ENCODE measurements at places on chromosomes 3 and 15.

GRCh38 chr3:175552929-175553328 is 693.8 kb downstream of the NAALADL2 start:
- no peak for DNase-seq

GRCh38 chr3:47266709-47267489 is 15.7 kb downstream of the KIF9 start:
- DNase-seq = peak; percentile 83

DNA sequence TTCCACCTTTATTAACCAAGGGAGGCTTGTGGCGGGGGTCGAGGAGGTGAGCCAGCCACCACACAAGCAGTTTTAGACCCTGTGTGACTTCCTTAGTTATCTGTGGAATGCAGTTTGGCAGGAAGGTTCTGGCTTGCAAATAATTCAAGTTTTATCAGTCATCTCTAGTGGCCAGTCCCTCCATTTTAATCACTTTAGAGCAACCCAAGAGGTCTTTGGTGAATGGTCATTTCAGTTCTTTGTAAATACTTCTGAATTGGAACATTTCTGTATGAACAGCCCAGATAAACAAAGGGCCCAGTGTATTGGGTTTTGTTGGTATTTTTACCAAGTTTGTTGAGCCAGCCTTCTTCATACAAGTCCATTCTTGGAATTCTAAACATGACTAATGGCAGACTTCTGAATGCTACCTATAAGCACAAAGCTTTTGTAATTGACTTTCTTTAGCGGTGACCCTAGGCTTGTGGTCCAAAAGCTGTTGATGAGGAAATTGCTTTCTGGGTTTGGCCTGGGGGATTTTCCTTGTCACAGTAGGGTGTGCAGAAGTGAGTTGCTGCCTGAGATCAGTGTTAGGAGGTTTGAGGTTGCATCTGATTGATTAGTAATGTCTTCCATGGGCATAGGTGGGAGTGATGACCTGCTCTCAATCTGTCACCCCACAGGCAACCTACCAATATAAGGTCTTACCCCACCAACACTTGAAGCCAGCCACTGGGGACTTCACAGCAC is 193.3 kb upstream of the TOPAZ1 start:
- no peak for DNase-seq

DNA sequence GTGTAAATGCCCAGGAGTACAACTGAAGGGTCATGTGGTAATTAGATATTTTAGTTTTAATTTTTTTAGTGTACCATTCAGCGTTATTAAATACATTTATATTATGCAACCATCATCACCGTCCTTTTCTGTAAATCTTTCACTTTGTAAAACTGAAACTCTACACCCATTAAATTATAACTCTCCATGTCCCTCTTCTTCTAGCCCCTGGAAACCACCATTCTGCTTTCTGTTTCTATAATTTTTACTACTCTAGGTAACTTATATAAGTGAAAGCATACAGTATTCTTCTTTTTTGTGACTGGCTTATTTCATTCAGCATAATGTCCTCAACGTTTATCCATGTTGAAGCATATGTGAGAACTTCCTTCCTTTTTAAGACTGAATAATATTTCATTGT is 48.1 kb downstream of the STXBP5L start:
- no peak for DNase-seq

GRCh38 chr3:190265796-190266195 is 56.5 kb downstream of the CLDN1 start:
- DNase-seq = no peak

- peak; percentile 61 for DNase-seq
Measured at GRCh38 chr3:59052803-59053411, 3.1 kb upstream of the CFAP20DC start.

DNA sequence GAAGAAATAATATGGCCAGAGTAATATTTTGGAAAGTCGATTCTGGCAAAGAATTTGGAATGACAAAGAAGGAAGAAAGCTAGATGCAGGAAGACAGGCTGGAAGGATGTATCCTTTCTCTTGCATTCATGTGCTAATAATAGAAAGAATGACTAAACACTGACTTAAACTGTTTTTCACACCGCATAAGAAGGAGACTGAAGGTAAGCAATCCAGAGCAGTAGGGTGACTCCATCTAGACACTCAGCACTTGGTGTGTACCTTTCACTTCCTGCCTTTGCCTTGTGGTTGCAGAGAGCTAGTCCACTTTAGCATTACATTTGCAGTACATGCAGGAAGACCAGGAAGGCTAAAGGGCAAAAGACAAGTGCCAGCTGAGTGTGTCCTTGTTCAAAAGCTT is 234.6 kb downstream of the RBMS3 start:
- DNase-seq = no peak

DNA sequence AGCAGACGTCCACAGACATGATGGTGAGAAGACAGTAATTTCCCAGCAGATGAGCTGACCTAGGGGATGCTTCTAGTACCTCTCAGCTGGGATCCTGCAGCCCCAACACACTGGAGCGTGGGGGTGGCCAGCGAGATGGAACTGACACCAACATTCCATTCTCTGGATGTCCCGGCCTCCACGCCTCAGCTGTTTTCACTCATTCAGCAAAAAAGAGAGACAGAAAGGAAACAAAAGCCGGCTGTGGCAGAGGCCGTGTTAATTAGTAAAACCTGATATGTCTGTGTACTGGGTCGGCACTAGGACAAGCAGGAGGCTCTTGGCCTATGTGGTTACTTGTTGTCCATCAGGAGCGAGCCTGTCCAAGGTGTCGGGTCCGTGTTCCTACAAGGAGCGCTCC is 82.6 kb upstream of the MYZAP start:
- no peak for DNase-seq

- DNase-seq = peak; percentile 9
Measured at GRCh38 chr15:25989327-25989726, 126.2 kb upstream of the ATP10A start.

DNA sequence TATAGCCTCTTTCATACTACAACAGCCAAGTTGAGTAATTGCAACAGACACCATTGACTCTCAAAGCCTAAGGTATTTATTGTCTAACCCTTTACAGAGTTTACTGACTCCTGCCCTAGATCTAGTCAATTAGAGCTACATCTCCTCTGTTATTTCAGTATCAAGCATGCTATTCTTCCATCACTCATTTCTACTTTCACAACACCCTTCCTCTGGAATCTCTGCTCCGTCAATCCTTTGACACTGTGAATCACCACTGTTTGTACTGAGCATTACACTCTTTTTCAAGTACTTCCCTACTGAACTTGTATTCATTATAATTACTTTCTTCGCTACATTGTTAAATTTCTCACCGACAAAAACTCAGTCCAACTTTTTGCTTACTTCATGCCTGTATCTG is 121.8 kb downstream of the ZNF609 start:
- DNase-seq = peak; percentile 7

- DNase-seq = peak; percentile 71
Measured at GRCh38 chr3:144626835-144627234, 655.2 kb downstream of the DIPK2A start.

- DNase-seq = no peak
Measured at GRCh38 chr3:184541886-184542562, 19.6 kb upstream of the EPHB3 start.

DNA sequence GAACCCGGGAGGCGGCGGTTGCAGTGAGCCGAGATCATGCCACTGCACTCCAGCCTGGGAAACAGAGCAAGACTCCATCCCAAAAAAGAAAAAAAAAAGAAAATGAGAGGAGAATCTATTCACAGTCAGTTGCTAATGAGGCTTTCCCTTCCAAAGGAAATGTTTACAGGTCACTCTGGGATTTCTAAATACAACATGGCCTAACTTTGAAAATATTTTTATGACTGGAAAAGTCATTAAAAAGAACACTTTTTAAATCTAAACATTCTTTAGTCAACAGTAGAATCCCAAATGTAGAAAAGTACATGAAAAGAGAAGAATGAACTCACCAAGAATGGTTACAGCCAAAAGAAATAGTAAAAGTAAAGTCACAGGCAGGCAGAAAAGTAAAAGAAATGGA is 78.6 kb downstream of the PLD1 start:
- no peak for DNase-seq

DNA sequence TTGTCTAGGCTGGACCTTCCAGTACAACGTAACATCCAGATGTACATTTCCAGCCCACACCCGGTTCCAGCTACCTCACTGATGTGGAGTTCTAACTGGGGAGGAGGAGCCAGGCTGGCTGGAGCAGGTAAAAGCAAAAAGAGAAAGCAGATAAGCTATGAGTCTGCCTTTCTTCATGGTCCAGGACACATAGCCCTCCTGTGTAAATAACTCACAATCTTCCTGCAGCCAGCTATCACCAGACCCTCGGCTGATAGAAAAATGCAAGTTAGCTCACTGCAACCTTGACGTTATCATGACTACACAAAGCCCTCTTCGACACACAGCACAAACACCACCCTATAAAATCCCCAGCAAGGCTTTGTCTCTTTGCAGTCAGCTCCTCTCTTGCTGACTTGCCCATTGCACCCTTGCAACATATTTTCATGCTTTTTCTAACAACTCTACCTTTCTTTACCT is 20.5 kb upstream of the ELP6 start:
- no peak for DNase-seq

- DNase-seq = no peak
Measured at GRCh38 chr15:63765338-63765737, 68.4 kb downstream of the HERC1 start.

GRCh38 chr15:79872358-79873017 is 24.3 kb downstream of the MTHFS start:
- DNase-seq = peak; percentile 69

GRCh38 chr15:79644091-79644490 is 212.0 kb downstream of the MINAR1 start:
- no peak for DNase-seq

DNA sequence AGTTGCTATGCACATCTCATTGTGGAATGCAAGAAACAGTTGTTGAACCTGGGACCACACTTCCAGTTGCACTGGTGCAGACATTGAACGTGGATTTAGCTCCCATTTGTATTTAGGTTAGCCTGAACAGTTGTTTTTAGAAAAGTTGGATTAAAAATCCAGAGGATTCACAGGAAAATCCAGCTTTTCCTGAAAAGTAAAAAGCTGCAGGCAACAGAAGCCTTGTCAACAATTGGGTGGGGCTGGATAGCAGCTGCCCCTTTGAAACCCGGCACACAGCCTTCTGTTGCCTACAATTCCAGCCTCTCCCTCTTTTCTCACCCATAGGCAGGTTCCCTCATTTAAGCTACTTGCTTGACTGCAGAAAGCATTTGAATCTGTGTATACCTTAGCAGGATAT is 165.3 kb upstream of the TBL1XR1 start:
- DNase-seq = no peak

DNA sequence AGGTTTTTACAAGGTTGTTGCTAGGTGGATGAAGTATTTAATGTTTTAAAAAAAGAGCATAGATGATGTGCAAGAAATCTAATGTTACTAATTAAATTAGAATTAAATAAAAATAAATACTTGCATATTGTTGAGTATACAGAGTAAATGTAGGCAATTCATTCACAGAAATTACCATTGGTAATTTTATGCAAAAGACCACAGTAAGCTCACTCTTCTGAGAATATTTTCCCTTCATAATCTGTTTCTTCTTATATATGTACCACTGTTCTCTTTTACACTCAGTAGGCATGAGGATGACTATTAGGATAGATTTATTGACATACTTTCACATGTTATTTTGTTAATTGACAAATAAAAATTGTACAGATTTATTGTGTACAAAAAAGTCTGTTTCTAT is 681.2 kb upstream of the NECTIN3 start:
- no peak for DNase-seq

GRCh38 chr3:128151758-128152274 is 1.5 kb upstream of the EEFSEC start:
- DNase-seq = no peak

DNA sequence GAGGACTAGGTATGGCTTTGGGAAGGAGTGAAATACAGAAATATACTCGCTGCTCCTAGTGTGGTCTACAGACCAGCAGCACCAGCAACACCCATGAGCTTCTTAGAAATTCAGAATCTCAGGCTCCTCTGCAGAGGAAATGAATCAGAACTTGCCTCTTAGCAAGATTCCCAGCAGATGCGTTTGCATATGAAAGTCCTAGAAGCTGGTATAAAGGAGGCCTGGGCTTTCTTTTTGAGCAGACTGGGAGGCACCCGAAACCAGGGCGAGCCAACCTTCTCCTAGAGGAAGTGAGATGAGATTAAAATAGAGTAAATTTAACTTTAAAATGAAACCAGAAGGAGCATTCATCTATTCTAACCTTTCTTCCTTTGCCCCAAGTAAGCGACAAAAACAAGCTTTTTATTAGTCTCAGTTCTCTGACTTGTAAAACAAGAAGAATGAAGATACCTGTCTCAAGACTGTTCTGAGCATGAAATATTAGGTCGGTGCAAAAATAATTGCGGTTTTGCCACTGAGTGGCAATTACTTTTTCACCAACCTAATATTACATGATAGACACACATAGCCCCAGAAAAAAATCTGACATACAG is 140.0 kb downstream of the PDZRN3 start:
- no peak for DNase-seq

- no peak for DNase-seq
Measured at GRCh38 chr15:87599616-87600015, 656.9 kb downstream of the NTRK3 start.

- DNase-seq = no peak
Measured at GRCh38 chr15:31557899-31558298, 231.3 kb downstream of the KLF13 start.

GRCh38 chr3:129001101-129001805 is at the start of gene EFCC1:
Gene EFCC1, plus strand, starts transcription at chr3:129001304. Its CDS starts 325 bp downstream, at chr3:129001629.
- DNase-seq = peak; percentile 41

DNA sequence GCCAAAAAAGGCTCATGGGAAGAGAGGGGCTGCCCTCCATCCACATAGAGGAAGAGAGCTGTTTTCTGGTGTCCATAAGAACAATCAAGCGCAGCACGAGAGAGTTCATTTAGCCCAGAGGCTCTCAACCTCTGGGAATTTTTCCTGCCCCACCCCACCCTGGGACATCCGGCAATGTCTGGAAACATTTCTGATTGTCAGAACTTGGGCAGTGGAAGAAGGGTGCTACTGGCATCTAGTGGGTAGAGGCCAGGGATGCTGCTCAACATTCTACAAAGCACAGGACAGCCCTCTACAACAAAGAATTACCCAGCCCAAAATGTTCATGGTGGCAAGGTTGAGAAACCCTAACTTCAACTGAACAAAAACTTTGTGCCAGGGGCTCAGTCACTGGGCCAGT is 92.9 kb downstream of the RAB11A start:
- DNase-seq = no peak

GRCh38 chr3:77040926-77041722 is 1.2 kb downstream of the ROBO2 start:
- DNase-seq = no peak

Data from suppressor macrophage (primary cell).